ENCODE measurements at places on chromosomes 6 and 20.
A peak's percentile ranks its signal among the peaks of the same experiment; 100 is the strongest.

GRCh38 chr6:108673602-108674001, 112.9 kb downstream of the FOXO3 start:
- no peak for DNase-seq

DNA sequence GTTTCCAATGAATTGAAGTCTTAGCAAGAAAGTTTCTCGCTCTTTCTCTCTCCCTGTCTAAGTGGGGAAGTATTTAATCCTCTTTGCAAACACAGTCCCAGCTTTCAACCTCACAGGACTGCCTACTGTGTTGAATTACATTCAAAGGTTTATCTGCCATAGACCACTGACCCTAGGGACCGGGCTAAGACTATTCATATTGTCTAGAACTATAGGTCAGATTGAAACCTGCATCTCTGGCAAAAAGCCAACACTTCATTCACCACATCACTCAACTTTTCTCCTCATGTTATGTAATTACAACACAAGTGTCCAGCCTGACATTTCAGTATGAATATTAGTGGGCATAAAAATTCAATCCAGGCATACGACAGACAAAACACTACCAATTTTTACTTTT, 314.7 kb upstream of the RSPO3 start:
- no peak for DNase-seq

GRCh38 chr6:36098920-36099647, 31.2 kb upstream of the MAPK13 start:
- no peak for DNase-seq

DNA sequence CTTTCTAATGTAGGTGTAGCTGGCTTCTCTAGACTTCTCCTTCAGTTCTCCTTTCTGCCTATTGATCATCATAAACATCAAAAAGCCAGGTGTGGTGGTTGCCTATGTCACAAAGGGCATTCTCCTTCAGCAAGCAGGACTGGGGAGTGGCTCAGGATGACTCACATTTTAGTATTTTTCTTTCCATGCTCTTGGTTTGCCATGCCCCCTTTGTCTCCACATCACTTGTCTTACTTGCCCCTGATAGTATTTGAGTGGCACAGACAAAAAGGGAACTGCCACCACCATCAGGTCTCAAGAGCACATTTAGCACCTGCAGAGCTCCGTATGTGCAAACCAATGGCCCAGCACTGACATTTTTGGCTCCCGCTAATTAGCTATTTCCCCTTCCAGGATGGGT, 698.8 kb downstream of the DHX35 start:
- no peak for DNase-seq

DNA sequence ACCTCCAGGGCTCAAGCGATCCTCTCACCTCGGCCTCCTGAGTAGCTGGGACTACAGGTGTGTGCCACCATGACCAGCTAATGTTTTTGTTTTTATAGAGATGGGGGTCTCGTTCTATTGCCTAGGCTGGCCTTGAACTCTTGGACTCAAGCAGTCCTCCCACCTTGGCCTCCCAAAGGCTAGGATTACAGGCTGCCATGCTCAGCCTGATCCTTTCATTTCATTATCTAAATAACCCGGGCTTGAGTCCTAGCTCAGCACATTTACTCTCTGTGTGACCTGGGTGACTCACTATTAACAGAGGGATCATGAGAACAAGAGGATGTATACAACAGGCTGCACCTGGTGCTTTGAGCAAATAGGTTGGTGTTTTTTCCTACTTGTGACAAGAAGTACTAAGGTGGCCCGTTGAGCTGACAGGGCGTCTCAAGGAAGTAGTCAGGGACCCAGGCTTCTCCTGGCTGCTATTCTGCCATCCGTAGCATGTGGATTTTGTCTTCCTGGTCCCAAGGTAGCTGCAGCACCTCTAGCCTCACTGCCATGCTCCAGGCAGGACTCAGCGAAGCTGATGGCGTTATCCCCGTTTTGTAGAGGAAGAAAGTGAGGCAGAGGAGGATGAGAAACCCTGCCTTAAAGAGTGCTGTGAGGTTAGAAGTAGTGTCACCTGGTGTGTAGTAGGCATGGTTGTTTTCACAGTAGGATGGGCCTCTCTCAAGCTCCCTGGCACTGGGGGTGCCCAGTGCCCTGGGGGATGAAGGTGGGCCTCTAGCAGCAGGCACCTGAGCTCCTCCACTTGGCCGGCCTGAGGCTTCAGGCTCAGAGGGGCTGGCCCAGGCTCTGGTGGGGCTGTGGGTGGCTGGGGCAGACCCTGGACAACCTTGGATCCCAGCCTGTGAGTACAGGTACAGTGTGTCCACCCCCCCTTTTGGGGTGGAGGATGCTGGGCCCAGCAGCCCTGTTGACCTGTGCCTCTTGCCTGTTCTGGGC, 62.4 kb downstream of the ADNP start:
- DNase-seq, result no peak

GRCh38 chr20:7171911-7172310, 404.4 kb downstream of the BMP2 start:
- no peak for DNase-seq

DNA sequence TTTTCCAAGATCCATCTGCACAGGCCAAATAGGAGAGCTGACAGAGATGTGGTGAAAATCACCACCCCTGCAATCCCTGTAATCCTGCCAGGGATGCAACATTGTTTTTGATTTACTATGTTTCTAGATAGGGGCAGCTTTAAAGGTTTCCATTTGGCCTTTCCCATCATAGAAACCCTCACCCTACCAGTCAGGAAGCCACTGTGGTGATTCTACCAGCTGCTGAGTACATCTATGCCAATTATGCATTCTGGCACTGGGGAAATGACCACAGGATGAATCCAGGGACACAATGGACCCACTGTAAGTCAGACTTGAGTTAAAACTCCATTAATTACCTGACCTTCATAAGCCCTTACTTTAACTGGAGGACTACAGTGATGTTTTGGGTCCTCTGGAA, 130.4 kb downstream of the TNFRSF21 start:
- DNase-seq, result no peak

- DNase-seq, result no peak
These were observed 18.9 kb downstream of the NHSL1 start for GRCh38 chr6:138480279-138480949.

DNA sequence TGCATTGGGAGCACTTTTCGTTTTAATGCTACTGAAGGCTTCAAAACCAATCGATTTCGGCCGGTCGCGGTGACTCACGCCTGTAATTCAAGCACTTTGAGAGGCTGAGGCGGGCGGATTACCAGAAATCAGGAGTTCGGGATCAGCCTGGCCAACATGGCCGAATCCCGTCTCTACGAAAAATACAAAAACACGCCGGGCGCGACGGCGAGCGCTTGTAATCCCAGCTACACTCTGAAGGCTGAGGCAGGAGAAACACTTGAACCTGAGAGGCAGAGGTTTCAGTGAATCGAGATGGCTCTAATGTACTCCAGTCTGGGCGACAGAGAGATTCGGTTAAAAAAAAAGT, 58.4 kb downstream of the TRIM38 start:
- peak; percentile 81 for DNase-seq

GRCh38 chr6:161057103-161058091, 65.8 kb downstream of the MAP3K4 start:
- no peak for DNase-seq
